ENCODE measurements at places on chromosomes 7 and 10. TPM values are rescaled to one million over a fixed set of nuclear protein-coding genes. Genes with fewer than 3 reads are reported as not detected.
A peak's percentile ranks its signal among the peaks of the same experiment; 100 is the strongest.

The NAT16 gene
- total RNA-seq, result not detected

DNA sequence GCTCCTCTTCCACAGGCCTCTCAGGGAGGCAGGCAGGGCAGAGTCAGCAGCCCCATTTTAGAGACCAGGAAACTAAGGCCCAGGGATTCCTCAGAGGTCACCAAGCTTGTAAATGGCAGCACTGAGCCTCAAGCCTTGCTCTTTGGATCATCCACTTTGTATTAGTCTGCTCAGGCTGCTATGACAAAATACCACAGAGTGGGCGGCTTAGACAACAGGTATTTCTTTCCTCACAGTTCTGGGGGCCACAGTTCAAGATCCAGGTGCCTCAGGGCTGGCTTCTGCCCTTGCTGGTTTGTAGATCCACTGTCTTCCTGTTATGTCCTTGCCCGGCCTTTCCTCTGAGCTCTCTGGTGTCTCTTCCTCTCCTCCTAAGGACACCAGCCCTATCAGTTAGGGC lies 151.2 kb downstream of the GRK5 start:
- DNase-seq, result no peak

The PRKG1 gene
- total RNA-seq, result not detected

DNA sequence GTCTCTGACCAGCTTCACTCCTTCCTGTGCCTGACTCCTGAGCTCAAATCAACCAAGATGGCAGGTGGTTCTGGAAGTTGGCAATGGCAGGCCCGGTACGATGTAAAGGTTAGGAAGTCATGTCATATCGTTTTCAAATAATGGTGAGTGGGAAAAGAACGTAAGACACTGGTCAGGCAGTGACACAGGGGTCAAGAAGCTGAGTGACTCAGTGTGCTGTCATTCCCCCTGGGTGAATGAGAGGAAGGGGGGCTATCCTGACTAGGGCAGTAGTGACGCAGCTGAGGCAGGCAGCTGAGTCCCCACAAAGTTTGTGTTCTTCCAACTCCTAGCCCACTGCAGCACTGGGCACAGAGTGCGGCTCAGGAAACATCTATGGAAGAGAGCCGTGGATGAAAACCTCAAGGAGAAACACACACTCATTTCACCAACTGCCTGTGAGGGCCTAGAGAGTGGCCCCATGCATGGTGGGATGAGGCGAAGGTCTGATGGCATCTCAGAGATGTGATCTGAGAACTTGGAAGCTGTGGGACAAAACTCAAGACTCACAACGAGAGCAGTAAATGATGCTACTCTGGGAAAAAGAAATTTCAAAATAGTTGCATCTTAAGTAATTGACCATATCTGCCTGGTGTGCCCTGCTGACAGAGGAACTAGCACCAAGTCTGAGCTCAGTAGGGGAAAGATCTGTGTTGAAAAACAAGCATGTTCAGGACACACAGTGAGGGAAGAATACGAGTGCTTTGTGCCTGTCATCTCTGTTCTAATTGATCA lies 23.2 kb downstream of the CREB3L2 start:
- DNase-seq, result no peak

- DNase-seq, result no peak
These were observed 40.2 kb downstream of the CUL1 start for GRCh38 chr7:148738737-148739535.

GRCh38 chr10:71205468-71205867 lies 6.9 kb upstream of the UNC5B start:
- no peak for DNase-seq

DNA sequence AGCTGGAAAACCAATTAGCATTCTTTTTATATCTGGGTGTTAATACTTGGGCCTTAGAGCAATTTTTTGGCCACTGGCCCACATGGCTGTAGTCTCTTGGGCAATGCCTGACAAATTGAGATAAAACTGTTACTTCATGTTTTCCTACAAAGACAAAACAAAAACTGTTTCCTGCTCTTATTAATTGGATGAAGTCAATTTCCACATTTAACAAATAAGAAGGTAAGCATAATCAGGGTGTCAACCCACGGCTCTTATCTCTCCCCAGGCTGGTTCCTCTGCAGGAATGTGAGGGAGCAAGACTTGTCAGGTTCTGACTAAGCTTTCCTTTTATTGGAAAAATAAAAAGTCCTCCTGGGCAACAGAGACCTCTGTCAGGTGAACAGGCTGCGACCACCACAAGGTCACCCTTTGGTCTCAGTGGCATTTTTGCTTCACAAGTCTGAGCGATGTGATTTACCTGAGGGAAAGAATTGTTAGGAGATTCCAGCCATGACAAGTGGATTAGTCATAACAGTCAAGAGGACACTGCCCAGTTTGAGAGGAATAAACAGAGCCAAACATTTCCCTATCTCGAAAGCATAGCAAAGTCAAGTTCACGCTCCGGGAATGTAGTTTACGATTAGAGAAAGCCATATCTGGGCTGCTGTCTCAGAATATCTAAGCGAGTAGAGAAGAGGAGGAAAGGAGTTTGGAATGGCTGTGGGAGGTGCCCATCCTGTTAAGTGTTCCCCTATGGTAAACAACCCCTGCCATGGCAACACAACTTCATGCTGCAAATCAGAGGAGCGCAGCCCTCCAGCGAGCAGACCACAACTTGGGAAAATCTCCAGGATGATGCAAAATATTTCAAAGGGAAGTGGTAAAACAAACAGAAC lies 144.4 kb downstream of the TES start:
- peak; percentile 12 for DNase-seq

- no peak for DNase-seq
These were observed 175.3 kb downstream of the MBL2 start for GRCh38 chr10:52597189-52597863.

DNA sequence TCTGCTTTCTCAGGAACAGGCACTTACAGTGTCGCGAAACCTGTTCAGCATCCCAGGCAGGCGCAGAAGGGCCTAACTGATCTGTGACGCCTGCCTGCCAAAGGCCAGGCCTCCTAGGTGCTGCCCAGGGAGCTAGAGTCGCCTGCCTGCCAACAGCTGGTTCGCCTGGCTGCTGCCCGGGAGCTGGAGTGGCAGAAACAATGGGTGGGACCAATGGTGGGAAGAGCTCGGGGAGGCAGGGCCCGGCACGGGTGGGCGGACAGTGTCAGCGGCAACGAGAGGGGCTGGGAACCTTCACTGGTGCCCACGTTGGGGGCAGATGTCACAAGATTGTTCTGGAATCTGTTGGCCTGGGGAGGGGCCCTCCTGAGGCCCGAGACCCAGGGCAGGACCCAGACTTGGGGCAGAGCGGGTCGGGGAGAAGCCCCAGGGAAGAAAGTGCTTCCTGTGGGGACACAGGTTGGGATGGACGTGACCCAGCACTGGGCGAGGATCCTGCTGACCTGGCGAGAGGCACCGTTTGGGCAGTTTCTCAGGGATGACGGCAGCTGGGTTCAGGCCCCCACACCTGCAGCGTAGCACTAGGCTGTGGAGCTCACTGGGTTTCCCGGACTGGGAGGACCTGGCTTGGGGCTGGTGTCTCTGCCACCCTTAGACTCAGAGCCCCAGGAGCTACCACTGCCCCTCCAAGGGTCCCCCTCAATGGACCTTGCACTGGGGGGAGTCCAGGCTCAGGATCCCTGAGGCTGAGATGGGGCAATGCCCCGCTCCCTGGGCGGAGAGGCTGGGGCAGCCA lies 181.8 kb downstream of the ELFN1 start:
- no peak for DNase-seq

DNA sequence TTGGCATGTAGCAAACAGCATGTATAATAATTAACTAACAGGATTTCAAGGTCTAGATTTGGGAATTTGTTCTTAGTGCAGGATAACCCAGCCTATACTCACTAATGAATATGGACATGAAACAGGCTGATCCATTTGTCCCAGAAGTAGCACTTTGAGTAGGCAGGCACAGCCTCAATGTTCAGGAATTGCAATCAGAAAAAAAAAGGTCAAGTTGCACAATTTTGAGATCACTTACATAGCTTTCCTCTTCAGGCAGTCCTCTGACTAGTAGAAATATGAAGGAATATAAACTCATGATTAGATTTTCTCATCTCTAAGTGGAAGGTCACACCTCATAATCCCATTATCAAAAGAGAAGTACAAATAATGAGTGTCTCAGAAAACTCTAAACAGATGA lies 921.4 kb upstream of the CELF2 start:
- no peak for DNase-seq

DNA sequence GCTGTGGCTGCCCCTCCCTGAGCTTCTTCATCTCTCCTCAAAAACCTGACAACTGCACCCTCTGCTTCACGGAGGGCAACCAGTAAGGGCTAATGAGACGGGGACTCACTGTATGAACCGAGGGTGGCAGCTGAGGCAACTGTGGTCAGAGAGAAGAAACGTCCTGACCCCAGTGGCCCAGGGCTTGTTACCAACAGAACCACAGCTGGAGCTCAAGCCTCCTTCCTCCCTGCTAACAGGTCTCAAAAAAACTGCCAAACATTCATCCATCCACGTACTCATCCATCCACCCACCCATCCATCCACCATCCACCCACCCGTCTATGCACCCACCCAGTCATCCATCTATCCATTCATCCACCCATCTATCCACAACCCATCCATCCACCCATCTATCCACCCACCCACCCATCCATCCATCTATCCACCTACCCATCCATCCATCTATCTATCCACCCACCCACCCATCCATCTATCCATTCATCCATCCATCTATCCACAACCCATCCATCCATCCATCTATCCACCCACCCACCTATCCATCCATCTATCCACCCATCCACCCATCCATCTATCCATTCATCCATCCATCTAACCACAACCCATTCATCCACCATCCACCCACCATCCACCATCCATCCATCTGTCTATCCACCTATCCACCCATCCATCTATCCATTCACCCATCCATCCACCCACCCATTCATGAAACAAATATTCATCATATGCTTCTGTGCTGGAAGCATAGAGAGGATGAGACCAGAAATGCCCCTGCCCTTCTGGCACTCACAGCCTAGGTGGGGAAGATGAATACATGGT lies 111.7 kb downstream of the PDGFA start:
- DNase-seq, result no peak

GRCh38 chr7:72023926-72024325 lies 388.2 kb downstream of the CALN1 start:
- no peak for DNase-seq

DNA sequence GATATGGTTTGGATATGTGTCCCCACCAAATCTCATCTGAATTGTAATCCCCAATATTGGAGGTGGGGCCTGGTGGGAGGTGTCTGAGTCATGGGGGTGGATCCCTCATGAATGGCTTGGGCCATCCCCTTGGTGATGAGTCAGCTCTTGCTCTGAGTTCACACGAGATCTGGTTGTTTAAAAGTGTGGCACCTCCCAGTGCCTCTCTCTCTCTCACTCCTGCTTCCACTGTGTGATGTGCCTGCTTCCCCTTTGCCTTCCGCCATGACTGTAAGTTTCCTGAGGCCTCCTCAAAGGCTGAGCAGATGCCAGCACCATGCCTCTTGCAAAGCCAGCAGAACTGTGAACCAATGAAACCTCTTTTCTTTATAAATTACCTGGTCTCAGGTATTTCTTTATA lies 4.8 kb upstream of the GCK start:
- DNase-seq, result no peak

DNA sequence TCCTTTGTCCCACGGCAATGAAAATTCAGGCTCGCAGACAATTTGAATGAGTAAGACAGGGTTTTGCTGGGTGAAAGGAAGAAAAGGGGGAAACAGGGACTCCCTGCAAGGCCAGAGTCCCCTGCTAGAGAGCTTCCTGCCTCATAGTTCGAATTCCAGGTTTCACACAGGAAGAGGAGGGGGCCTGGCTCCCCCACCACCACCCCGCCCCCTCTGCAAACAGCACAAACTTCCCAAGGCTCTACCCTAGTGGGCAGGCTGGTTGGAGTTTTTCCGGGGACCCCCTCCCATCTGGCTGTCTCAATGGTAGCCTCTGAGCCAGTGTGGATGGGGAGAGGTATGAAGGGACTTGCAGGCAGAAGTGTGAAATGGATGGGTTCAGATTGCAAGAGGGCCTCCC lies 57.4 kb upstream of the NEBL start:
- DNase-seq, result no peak

GRCh38 chr10:93498166-93498565 lies 1.8 kb downstream of the CEP55 start:
- DNase-seq, result no peak

DNA sequence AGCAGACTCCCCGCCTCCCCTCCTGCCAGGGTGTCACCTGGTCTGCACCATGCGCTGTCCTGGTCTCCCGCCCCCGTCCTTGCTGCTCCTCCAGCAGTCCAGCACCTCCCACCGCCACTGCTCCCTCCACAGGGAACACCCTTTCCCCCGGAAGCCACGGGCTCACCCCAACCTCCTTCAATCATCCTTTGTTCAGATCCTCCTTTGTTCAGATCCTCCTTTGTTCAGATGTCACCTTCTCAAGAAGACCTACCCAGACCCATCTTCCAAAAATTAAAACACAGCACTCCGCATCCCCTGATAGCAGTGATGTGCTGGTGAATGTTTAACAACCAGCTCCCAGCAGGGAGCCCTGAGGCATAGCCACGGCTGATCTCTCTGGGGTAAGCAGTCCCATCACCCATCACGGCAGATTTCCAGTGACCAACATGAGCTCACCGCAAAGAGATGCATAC lies 237.7 kb downstream of the USP6NL start:
- DNase-seq, result no peak

The MAT1A gene
- total RNA-seq, result 101 TPM

The RADIL gene
- 0.52 TPM for total RNA-seq

DNA sequence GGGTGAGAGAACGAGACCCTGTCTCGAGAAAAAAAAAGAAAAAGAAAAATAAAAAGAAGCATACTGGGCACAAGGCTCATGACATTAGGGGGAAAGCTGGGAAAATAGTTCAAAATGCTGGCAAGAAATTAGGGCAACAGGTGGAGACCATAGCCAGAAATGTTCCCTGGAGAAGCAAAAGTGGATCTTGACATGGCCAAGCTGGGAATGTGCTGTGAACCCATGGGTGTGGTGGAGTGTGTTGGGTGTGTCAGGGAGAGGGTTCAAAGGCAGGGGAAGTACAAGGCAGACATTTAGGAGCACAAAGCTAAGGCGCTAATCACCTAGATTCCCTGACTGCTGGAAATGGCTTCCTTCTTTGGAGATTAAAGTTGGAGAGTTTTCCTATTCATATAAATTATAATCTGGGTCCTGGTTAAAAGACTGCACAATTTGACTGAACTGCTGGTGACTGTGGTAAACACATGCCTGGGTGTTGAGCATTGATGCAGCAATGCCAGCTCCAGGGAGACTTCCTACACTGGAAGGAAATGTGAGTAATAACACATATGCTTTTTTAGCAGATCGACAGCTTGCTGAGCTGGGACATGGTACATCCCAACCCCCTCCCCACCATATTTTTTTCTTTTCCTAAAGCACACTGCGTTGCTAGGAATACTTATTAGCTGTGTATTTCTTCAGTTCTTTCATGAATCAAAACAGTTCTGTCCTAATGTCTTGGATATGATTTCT lies 70.1 kb upstream of the ARHGAP21 start:
- DNase-seq, result no peak

GRCh38 chr7:55594414-55594813 lies 22.1 kb upstream of the VOPP1 start:
- DNase-seq, result no peak

GRCh38 chr10:551373-552252 lies 137.9 kb downstream of the DIP2C start:
- no peak for DNase-seq

The PHKG1 gene
- 0.44 TPM for total RNA-seq

The DBF4 gene
- total RNA-seq, result 90.0 TPM
